ENCODE measurements at places on chromosomes 5 and 9.

- DNase-seq, result no peak
Observed at GRCh38 chr9:104907278-104907951, 20.5 kb downstream of the ABCA1 start.

DNA sequence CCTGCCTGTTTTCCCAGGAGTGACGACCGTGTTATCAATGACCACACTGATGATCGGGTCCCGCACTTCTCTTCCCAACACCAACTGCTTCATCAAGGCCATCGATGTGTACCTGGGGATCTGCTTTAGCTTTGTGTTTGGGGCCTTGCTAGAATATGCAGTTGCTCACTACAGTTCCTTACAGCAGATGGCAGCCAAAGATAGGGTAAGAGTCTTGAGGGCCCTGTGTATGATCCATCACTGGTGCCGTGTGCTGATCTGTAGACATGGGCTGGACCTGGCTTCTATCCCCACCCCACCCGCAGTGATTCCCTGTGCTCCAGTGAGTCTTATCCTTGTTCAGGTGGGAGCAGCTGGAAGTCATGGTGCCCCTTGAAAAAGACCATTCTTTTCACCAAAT is 26.0 kb downstream of the GABRP start:
- no peak for DNase-seq

DNA sequence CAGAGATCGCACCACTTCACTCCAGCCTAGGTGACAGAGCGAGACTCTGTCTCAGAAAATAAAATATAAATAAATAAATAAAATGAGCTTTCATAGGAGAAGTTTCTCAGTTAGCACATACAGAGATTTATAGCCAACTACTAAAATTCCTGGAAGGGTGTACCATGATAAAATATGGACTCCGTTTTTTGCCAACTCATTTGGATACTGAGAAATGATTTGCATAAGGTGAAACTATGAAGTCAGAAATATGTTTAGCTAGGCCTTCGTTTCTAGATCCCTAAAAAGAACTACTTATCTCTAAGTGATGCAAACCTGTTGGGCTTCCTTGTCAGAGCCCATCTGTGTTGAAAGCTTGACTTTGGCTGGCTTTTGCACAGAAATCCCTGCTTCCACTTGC is 56.9 kb upstream of the SLC1A1 start:
- DNase-seq, result no peak

DNA sequence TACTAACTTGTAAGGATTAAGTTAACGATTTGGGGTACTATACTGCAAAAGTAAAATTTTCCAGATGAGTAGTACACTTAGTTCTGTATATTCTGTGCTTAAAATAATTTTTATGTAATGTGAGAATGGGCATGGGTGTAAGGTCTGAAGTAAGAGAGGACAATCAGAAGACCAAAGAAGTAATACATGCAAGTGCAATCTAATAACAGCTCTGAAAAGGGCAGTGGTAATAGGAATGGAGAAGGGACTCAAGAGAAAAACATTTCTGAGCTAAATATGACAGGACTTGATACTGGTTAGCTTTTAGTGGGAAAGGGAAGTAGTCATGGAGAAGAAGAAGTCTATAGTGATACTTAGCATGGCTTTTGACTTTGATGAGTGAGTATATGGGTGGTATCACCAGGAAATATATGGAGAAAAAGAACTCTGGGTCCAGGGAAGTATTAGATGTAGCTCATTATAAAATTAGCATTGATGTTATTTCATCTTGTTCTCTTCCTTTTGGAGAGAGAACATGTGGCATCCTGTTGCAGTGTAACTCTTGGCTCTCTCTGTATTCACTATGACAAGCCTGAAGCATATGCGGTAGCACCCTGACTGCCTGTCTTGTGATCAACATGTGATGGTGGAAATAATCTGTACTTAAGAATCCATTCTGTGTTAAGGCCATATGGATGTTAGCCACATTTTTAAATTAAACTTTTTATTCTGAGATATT is 60.5 kb downstream of the ERCC6L2 start:
- no peak for DNase-seq

DNA sequence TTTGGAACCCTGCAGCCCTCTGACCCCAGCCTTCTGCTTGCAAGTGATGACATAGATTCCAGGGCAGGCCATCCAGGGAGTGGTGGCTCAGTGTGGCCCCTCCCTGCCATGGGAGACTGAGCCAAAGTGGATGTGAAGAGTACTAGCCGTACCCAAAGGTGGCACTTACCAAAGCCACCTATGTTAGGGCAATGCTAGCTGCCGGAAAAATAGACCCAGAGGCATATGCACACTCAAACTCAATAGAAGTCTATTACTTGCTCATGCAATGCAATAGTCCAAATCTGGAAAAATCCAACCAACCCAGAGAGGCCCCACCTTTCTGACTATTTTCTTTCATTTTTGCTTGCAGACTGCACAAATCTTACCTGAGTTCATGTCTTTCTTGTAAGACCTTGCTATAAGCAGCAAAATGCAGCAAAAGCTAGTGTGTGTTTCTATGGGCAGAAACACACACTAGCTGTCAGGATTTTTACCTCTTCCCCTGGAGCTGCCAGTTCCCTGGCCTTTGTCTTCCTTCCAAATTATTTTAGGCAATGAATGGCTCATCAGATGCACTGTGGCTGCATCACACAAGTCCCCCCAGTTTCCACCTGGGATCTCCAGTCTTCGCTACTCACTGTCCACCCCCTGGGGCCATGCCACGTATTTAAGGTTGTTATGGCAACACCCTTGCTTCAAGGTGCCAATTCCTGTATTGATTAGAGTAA is 74.0 kb downstream of the HRH2 start:
- DNase-seq, result no peak

GRCh38 chr5:43638546-43638945 is 35.6 kb downstream of the NNT start:
- DNase-seq, result no peak

DNA sequence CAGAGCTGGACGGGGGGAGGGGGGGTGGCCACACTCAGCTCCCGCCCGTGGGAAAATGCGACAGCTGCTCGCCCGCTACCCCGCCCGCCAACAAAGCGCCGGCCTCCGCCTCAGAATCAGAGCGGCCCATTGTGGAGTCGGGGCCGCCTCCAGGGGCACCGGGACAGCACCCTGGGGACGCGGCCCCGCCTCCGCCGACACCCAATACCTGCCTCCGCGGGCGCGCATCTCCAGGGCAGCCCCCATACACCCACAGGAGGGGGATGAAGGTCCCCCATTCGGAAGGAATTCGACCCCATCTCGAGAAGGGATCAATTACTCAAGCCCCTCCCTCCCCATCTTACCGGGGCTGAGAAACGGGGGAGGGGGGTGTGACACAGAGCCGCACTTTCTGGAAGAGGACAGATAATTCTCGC is 1.3 kb downstream of the NOTCH1 start:
- no peak for DNase-seq

DNA sequence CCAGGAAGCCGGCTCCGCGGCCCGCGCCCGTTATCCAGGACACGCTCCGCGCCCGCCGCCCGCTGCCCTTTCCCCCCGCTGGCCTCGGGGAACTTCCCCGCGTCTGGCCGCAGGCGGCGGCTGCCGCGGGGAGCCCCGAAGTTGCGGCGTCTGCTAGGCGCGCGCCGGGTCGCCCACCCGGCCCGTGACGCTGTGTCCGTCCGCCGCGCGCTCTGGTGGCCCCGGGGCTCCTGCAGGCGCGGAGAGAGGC is 621 bp upstream of the GCNT4 start:
- peak; percentile 8 for DNase-seq

DNA sequence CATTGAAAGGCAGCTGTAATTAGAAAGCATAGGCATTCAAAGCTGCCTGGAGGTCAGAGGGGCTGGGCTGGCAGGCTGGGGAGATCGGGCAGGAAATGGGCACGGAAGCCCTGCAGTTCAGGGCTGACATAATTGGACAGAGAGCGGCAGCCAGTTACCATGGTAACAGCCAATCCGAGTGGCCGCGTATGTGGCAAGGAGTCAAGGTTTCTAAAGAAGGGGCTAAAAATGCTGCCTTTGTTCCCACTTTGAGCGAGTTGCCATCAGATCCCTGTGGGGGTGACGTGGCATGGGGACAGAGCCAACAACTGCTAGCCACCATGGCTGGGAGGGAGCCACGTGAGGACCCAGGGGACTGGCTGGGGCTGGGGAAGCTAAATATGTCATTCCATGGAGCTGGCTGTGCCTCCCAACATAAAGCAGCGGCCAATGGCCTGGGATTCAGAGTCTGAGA is 44.7 kb upstream of the NDFIP1 start:
- DNase-seq, result no peak

GRCh38 chr5:133400120-133400519 is 212.2 kb downstream of the FSTL4 start:
- no peak for DNase-seq

DNA sequence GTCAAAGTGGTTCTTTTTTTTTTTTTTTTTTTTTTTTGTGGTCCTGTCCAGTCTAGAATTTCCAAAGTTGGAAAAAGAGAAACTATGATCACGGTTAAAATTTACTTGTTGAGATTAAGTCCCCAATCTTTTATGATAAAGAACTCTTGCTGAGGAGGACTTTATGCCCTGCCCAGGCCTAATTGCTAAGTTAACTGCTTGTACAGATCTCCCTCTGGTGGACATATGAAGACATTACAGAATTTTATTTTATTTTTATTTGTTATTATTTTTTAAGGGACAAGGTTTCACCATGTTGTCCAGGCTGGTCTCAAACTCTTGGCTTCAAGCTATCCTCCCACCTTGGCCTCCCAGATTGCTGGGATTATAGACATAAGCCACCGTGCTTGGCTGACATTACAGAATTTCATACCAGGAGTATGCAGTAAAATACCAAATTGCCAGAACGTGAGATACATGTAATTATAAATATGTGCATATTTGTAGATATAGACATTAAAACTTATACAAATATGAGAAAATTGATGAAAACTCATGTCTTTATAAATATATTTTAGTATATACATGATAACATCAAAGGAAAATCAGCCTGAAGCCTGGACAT is 91.2 kb downstream of the RFK start:
- no peak for DNase-seq

DNA sequence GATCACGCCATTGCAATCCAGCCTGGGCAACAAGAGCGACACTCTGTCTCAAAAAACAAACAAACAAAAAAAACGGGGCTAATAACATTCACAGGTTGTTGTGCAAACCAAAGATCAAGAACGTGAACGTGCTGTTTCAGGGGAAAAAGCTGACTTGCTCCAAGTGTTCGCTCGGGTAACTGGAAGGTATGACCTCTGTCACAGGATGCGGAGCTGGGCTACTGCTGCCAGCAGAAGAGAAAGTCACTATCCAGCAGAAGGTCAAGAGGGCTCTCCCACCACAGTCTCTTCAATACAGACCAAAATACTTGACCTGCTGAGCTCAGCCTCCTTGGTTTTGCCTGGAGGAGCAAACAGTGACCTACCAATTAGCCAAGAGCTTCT is 59.7 kb downstream of the ABCA1 start:
- no peak for DNase-seq

- DNase-seq, result no peak
Observed at GRCh38 chr9:113585555-113585954, 122.0 kb downstream of the RGS3 start.

GRCh38 chr5:57529864-57530263 is 47.3 kb upstream of the ACTBL2 start:
- no peak for DNase-seq

DNA sequence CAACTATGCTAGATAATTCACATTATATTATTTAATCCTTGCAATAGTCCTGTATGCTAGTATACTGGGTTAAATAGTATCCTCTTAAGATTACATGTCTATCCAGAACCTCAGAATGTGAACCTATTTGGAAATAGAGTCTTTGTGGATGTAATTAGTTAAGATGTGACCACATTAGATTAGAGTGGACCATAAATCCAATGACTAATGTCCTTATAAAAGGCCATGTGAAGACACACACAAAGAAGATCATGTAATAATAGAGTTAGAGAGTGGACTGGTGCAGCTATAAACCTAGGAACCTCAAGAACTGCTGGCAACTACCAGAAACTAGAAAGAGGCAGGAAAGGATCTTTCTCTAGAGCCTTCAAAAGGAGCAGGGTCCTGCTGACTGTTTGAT is 263.6 kb upstream of the PTGER4 start:
- DNase-seq, result no peak

DNA sequence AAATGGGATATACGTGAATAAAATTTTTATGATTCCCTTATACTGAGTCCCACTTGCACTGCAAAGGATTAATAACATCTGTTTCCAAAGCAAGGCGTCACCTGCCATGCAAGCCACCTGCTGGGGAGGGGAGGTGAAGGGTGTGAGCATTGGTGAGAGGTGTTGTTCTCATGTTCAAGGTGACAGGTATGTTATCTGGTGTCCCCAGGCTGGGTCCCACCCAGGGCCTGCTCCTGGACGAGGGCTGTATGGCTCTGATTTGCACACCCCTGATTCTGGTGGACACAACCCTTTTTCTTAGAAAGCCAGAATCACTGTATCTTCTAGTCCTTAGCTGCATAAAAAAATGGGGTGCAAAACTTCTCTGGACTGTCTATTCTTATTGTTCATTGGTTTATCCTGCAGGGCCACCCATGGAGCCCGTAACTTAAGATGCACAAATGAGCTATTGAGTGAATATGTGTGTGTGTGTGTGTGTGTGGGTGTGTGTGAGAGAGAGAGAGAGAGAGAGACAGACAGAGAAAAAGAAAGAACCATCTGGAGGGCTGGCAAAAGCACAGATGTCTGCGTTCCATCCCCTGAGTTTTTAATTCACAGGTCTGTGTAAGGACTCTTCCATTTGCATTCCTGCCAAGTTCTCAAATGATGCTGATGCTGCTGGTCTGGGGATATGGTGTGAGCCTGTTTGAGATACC is 53.7 kb downstream of the SYK start:
- DNase-seq, result no peak

DNA sequence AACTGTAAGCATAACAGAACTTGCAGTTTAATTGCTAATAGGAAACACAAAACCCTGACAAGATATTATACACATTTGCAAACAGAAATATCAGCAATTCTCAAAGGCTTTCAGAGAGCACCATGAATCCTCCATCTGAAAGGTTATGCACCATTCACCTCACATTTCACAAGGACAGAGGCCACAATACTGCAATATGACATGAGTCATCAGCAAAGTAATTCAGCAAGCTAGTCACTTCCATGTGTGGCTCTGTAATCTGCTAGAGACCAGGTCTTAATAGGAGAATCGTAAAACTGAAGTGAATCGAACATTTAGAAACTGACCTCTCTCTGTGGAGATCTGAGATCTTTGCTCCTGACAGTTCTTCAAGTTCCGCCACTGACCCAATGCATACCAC is 28.3 kb downstream of the IARS1 start:
- DNase-seq, result no peak

- DNase-seq, result no peak
Observed at GRCh38 chr9:120324996-120325642, 254.8 kb downstream of the CDK5RAP2 start.

- no peak for DNase-seq
Observed at GRCh38 chr5:42487821-42488220, 64.6 kb downstream of the GHR start.

GRCh38 chr5:157999696-158000095 is 140.8 kb upstream of the CLINT1 start:
- no peak for DNase-seq

DNA sequence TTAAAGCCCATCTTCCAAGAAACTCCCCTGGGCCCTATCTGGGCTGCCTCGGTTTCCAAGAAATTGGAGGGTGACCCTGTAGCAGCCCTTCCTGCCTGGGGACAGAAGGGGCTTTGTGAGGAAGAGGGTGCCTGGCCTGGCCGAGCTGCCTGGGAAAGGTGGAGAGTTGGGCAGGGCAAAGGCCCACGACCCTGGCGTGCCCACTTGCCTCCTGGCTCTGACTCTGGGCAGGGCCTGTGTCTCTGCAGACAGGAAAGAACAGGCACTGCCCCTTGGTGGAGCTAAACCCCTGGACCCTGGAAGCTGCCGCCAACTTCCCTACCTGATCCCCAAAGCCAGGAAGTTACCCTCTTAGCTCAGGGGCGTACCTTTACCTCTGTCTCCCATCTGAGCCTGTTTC is 149.3 kb downstream of the RGS3 start:
- no peak for DNase-seq
